Bone marrow (tissue), 2 donors: ENCODE measurements at places on chromosomes 1 and 21.

- no peak for DNase-seq
Observed at GRCh38 chr1:193498088-193498655, 311.8 kb upstream of the B3GALT2 start.

- DNase-seq, result no peak
Observed at GRCh38 chr21:42703136-42703908, 49.9 kb downstream of the PDE9A start.

GRCh38 chr1:173341307-173341706, 134.2 kb upstream of the TNFSF4 start:
- DNase-seq, result no peak

DNA sequence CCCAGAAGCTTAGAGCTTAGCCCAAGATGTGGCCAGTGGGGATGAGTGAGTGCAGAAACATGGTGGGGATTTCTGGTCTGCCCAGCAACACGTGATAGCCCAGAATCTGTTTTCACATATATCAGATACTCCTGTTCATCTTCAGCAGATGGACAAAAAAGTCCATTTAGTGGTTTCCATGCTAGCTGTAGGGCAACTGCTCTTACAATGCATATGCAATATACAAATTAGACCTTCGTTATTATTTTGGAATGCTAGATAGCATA, 96.9 kb upstream of the SGIP1 start:
- no peak for DNase-seq

- DNase-seq, result no peak
Observed at GRCh38 chr1:36251794-36252481, 27.7 kb downstream of the THRAP3 start.

DNA sequence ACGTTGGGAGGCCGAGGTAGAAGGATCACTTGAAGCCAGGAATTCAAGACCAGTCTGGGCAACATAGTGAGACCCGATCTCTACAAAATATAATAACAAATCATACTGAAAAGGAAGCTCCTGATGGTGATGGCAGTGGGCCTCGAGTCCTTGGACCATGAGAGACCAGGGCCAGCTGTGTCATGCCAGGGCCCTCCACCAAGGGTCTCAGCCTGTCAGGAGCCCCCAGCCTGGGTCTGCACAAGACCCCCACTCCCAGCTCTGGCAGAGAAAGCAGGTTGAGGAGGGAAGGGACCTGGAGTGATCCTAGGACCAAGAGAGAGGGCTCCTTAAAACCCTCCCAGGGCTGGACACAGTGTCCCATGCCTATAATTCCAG, 6.7 kb upstream of the CTRC start:
- no peak for DNase-seq
